ENCODE measurements at places on chromosomes 12 and 14.

DNA sequence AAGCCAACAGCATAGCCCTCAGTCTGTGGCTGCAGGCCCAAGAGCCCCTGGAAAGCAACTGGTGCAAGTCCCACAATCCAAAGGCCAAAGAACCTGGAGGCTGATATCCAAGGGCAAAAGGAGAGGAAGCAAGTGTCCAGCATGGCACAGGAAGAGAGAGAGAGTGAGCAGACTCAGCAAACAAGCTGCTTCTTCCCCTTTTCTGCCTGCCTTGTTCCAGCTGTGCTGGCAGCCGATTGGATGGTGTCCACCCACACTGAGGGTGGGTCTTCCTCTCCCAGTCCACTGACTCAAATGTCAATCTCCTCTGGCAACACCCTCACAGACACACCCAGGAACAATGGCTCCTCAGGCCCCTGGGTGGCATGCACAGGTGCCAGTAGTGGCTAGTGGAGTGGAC lies 33.5 kb downstream of the SMCO2 start:
- DNase-seq: no peak

DNA sequence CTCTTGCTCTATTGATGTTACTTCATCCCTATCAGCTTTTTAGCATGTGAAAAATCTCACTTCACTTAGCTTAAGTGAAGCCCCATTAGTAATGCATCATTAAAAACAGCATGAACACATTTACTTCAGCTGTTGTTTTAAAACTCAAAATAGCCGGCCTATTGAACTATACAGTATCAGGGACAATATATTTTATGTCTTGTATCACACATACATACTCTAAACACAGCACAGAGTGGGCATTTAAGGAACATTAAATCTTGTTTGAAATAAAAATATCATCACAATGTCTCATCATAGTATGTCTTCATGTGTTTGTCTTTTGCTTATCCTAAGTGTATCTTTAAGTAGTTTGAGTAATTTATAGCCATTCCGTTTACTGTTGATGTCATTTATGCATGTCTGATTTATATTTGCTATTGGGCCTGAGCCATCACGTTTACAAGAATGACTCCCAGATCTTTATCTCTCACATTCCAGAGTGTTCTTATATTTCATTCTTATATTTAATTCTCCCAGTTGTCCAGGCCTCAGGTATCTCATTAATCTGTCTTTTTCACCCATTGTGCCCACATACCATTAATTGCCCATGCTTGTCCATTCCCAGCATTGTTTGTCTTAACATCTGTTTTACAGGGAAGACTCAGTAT lies 57.5 kb downstream of the ARHGAP5 start:
- no peak for DNase-seq

- DNase-seq: no peak
Observed at GRCh38 chr12:79194595-79194994, 330.0 kb downstream of the SYT1 start.

DNA sequence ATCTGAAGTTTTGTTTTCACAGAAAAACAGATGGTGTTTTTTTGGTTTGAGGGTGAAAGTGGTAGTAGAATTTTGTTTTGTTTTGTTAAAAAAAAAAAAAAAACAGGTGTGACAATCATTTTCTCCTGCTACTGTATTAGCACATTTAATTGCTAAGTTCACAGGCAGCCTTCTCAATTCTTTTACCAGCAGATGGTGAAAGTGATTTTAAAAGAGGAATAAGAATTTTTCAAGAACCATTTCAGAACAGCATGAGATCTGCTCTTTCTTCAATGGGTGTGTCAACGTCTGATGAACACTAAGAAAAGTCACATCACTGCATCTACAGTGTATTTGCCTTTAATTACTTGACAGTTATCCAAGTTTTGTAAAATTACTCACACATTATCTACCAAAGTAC lies 303.7 kb upstream of the USP15 start:
- no peak for DNase-seq

DNA sequence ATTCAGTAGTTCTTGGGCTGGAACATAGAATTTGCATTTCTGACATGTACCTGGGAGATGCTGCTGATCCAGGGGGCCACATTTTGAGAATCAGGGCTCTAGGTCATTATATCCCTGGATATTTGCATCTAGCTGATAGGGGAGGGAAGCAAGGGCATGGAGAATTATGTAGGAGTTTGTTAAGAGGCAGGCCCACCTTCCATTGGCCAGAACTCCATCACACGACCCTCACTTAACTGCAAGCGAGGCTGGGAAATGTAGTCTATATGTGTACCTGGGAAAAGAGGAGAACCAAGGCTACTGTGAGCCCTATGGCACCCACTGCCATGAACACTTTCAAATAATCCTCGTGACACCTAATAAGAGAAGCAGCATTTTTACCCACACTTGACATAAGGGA lies 657.6 kb downstream of the MED13L start:
- DNase-seq: no peak

GRCh38 chr12:24034160-24034559 lies 84.7 kb upstream of the SOX5 start:
- peak; percentile 41 for DNase-seq

GRCh38 chr12:84950971-84951546 lies 38.5 kb upstream of the SLC6A15 start:
- DNase-seq: no peak

- no peak for DNase-seq
Observed at GRCh38 chr14:20818861-20819260, 16.2 kb upstream of the RNASE1 start.

- DNase-seq: no peak
Observed at GRCh38 chr14:102182190-102182589, 42.5 kb downstream of the WDR20 start.

DNA sequence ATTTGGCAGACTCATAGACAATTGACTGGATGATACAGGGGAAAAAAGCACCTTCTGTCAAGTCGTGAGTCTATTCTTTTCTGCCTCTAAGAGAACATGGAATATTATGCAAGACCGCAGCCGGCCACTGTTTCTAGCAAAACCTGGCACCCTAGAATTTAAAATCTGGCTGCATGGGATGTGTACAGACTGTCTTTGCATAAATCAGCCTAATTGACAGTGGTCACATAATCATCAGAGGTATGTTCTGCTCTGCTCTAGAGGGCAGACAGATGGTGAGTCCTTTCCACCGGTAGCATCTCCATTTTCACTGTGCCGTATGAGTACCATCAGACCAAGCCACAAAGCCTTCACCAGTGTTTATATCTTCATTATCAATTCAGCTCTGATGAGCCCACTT lies 80.6 kb downstream of the KCNK10 start:
- no peak for DNase-seq

DNA sequence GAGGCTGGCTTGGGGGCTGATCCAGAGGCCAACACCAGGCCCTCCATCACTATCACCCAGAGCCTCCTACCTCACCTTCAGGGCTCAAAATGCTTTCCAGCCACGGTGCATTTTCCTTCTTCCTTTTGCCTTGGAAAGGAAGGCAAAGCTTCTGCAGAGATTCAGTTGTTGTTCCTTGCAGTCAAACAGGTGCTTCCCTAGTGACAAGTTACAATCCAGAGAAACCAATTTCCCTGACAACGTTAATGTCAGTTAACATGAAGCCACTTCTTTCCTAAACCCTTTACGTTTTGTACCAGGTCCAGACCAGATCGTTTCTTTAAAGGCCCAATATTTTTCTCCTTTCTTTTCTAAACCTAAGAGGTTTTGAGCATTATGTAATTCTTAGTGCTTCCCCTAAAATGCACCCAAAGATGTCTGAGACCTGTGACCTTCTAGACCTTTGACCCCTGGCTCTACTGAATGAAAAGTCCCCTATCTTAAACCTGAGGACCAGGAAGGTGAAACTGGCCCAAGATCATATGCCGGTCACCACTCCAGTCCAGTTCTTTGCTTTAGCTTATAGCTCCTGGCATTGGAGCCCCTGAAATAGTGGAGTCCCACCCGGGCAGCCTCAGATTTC lies 211.5 kb downstream of the SLC41A2 start:
- DNase-seq: no peak

DNA sequence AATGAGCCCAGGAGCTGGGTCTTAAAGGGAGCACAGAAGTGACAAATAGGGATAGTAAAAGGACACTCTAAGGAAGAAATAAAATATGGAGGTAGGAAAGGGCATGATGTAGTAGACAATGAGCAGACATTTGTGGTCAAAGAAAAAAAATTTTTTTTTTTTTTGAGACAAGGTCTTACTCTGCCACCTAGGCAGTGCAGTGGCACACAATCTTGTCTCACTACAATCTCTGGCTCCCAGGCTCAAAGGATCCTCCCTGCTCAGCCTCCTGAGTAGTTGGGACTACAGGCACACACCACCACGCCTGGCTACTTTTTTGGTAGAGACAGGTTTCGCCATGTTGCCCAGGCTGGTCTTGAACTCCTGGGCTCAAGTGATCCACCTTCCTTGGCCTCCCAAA lies 8.5 kb downstream of the FKBP3 start:
- no peak for DNase-seq

DNA sequence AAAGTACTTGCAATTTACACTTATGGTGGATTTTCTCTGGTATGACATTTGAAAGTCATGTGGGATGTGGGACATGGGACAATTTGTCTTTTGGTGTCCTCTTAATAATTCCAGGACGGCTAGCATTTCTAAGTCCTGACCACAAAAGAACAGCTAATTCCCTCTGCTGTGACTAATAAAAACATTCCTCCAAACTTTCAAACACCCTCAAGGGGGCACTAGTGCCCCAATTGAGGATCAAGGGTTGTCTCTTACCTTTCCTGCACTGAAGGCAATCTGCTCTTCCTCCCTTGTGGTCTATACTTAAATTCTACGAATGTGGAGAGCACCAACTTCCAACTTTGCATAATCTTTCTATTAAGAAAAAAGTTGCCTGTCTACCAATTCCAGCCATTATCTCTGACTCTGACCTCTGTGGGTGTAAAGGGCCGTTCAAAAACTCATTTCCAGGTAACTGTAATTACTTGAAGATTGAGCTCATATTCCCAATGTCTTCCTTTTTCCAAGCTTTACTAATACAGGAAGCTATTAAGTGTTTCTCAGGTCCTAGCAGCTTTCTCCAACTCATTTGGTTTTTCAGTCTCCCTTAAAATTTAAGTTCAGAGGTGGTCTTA lies 210.2 kb downstream of the PTPRO start:
- peak; percentile 5 for DNase-seq

DNA sequence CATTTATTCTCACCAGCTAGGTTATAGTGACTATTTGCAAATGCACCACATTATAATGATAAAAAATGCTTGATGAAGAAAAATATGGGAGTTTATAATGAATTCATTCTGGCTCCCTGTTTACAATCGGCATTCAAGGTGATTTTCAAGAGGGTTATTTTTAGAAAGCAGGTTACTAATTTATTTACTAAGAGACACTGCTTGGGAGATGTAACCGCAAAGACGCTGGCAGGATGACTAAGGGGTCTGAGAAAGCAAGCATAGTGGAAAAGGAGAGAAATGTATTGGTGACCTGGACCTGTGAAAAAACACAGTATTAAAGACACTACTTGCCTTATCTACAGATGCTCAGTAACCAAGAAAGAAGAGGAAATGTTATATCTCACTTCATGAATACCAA lies 13.3 kb upstream of the PITPNM2 start:
- no peak for DNase-seq

DNA sequence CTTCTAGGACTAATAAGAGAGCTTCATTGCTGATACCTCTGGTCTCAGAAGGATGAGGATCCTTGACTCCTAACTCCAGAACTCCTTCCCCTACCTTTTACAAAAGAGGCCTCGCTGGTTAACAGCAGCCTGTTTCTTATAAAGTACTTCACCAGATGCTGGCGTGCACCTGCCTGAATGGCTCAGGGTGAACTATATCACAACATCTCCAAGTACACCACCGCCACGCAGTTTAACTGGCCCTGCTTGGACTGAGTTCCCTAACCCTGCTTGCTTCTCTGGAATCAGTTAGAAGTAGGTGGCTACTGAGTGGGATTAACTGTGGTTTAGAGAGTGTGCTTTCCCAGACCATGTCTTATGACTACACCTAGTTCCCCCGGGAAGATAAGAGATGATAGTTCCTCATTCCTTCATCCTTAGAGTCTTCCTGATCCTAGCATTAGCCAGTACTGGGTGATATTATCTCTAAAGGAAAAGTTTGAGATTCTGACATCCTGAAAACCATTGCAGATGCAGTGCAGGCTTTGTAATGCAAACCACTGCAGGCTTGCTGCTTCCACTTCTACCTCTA lies 3.0 kb downstream of the FOXJ2 start:
- DNase-seq: no peak

- DNase-seq: no peak
Observed at GRCh38 chr14:52656905-52657304, 38.5 kb downstream of the ERO1A start.

Measured in SK-N-SH (cell line).